ENCODE measurements at places on chromosomes 5 and 9.

DNA sequence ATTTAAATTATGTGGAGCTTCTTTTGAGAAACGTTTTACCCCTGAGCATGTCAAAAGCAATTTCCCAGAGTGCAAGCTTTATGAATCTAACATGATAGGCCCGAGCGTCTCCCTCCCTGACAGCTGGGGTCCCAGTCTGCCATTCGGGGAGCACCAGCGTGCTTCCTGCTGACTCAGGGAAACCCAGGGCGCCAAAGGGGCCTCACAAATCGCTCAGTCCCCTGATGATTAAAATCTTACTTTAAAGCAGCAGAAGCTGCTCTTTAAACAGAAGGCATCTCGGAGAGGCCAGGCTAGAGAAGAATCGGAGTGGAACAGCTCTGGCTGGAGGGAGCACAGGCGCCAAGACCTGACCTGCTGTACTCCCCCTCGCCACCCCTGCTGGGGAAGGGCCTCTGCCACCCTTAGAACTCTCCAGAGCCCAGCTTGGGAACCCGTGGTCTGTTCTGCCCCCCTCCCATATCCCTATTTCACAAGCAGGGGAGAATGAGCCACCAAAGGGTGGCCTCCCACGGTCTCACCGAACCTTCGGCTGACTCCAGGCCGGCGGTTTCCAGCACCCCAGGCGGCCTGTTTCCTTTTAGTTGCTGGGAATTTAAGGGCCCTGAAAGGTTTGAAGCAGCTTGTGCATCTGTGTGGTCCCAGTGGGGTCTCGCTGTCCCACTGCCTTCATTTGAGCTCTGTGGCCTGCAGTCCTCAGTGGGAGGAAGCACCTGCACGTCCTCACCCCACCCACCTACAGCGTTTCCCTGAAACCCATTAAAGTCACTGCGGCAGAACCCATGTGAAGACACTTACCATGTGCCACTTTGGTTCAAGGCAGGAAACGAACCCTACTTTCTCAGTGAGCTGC lies 147.6 kb downstream of the COL23A1 start:
- DNase-seq: no peak

DNA sequence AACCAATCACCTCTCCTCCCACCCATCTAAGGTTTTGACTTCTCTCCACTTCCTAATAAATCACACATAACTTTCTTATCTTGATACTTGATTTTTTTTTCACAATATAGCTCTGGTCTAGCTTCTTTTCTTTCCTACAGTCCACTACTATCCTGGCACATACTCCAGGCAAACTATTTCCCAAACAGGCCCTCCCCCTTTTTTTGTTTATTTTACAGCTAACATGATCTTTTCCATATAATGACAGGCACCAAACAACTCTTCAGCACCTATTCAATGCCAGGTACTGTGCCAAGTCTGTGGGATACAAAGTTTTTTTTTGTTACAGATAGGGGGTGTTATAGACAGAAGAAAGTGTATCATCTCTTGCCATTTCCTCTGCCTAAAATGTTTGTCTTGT lies 7.9 kb downstream of the TYRP1 start:
- DNase-seq: no peak

DNA sequence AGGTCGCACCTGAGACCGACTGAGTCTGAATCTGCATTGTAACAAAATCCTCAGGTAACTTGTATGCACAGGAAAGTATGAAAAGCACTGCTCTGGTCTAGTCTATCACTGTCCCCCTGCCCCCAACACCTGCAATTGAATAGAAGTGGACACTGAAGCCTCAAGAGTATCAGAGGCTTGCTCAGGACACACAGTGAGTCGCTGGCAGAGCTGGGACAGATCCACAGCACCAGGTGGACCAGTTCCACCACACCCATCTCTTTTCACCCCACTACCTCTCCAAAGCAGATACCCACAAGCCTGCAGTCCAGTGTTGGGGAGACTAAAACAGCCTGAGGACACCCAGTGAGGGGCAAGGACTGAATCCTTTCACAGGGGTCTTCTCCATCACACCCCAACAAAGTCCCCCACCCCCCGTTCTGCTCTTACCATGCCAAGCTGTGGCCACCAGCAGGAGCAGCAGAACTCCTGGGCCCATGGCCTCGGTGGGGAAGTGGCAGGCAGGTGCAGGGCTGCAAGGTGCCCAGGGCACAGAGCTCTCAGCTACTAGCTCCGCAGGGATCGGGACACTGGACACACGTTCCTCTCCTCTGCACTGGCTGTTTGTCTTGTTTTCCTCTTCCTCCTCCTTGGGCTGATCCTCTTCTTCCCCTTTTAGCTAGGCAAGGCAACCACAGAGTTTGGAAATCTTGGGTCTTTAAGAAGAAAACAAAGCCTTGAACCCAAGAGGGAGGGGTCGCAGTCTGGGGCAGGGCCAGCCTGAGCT lies at the start of gene CSF1R:
Gene CSF1R, minus strand, starts transcription at position 605 of the 766 bp plus-strand sequence. Its CDS starts 127 bp downstream, at position 478.
- DNase-seq: no peak

DNA sequence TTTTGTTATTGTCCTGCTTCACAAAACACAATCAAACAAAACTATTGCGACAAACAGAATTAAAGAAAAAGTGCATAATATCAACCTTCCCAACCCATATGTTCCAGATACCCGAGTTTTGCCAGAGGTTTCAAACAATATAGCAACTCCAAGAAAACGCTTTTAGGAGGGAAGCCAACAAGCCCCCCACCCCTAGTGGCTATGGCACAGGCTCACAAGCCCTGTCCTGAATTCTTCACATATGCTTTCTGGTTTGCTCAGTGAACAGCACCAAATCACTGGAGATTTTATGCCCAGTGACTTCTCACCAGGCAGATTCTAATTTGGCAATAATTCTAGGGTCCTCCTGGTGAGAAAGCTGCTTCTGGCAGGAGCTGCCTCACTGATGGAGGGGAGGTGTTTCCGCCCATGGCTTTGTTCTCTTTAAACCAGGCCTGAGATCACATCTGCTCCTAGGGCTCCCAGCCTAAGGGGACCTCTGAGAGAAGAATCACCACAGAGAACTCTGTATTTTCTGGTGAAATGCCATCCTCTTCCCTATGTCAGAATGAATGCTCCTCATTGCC lies 1982.4 kb downstream of the EFNA5 start:
- no peak for DNase-seq

GRCh38 chr5:39249564-39250274 lies 30.4 kb upstream of the FYB1 start:
- no peak for DNase-seq

DNA sequence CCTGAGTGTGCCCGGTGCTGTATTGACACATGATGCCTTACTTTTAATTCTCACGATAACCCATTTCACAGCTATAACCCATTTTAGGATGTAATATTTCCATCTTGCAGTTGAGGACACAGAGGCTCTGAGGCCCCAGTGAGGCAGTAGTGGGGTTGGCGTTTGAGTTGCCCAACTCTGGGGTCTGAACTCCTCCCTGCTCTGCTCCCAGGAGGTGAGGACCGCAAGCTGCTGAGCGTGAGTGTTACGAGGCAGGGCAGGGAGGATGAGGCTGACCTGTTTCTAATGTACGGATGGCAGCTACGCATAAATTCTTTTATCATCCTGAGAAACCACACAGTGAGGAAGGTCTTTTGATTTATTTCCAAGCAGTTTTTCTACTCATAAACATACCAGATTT lies 11.4 kb downstream of the LRRC8A start:
- DNase-seq: no peak

- no peak for DNase-seq
Observed at GRCh38 chr5:57537811-57538210, 55.2 kb upstream of the ACTBL2 start.

DNA sequence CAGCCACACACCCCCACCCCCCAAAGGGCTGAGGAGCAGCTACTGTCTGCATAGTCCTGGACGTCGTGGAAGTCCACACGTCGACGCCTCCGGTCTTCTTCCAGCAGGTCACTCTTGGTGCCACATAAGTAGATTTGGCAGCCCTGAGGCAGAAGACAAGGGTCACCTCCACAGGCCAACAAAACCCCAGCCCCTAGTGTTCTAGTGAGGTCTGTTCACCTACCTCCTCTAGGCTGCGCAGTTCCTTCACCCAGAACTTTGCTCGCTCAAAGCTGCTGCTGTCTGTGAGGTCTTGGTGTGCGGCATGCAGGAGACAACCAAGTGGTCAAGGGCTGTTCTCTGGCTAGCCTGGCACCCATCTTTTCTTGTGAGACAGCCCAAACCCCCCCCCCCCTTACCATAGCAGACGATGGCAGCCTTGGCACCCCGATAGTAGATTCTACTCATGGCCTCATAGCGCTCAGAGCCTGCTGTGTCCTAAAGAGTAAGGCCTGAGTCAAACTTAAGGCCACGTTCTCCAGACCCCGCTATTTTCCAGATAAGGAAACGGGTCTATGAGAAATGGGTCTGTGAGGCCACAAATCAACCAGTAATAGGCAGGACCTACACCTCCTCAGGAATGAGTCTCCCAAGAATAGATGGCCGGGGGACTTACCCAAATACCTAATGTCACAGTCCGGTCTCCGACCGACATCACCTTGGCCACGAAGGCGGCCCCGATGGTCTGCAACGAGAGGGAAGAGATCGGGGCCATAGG lies 987 bp downstream of the RAB24 start:
- DNase-seq: no peak

GRCh38 chr9:70534061-70534460 lies 119.6 kb upstream of the KLF9 start:
- no peak for DNase-seq

GRCh38 chr5:94888674-94889073 lies 270.2 kb downstream of the SLF1 start:
- DNase-seq: no peak

- no peak for DNase-seq
Observed at GRCh38 chr5:1111241-1111726, 579 bp downstream of the SLC12A7 start.

DNA sequence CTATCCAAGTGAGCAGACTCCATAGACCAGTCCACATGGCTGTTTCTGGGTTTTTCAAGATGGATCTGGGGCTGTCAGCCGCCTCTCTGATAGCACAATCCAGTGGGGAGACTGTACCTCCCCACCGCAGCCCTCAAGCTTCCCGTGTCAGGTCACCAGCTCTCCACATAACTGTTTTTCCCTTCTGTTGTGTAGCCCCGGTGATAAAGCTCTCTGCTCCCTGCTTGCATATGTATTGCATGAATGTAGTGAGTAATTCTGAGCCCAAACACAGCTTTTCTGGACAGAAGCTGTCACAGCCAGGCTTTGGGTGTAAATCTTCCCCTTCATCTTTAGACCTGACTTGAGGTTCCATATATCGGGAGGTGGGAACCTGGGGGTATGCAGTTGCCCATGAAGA lies 23.1 kb upstream of the CFAP157 start:
- no peak for DNase-seq

DNA sequence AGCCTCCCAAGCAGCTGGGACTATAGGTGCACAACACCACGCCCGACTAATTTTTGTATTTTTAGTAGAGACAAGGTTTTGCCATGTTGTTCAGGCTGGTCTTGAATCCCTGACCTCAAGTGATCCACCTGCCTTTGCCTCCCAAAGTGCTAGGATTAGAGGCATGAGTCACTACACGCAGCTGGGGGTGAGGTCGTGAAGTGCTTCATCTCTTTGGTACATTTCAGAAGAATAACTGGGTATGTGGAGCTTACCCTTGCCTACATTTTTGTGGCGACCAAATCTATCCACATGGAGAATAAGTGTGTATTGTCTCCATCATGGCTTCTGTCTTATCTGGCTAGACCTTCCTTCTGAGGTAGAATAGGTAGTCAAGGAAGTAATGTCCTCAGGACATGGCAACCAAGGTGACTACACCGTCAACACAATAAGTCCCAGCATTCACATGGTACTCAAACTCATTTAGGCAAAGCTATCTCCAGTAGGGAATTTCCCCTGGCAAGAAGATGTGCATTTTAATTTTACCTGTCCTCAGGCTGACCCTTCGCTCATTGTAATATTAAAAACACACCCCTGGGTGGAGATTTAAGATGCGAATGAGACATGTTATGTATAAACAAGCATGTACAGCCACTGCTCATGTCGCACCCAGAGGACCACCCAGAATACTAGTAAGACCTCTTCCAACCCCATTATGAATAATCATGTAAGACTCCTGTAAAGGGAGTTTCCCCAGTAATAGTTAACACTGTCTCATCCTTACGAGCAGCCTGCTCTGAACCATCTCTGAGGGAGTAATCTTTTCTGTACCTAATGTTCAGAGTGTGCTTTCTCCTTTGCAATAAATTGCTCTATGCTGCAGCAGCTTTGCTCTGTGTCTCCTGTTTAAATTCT lies 1173.2 kb downstream of the TAF11L14 start:
- no peak for DNase-seq

- DNase-seq: no peak
Observed at GRCh38 chr9:73199886-73200285, 48.2 kb downstream of the ANXA1 start.

DNA sequence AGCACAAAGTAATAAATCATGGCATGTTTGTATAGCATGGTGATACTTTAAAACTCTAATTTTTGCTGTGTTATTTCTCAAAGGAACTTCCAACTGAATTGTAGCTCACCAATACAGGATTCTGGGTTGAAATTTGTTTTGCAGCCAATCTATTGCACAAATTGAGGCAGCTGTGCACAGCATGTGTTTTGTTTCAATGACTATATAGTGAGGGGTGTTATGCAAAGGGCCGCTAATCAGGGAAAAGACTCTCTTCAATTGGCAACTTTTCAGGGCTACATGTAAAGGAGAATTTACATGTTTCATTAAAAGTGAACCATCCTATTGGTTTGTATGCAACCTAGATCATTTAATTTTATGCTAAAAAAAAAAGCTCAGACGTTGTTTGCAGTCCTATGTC lies 44.6 kb downstream of the PLPPR1 start:
- DNase-seq: no peak

- no peak for DNase-seq
Observed at GRCh38 chr5:135371622-135372232, 27.3 kb downstream of the MACROH2A1 start.

DNA sequence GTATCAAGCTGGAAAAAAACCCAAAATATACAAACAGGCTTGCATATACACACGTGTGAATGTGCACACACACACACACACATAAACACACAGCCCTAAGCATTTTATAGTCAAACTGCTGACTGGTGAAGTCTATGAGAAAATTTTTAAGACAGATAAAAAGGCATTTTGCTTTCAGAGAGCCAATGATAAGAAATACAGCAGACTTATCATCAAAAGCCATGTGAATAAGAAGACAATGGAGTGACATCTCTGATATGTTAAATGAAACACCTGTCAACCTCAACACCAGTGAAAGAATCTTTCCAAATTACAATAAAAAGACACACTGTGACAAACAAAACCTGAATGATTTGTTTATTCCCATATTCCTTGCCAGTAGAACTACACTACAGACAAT lies 233.3 kb downstream of the CDH9 start:
- no peak for DNase-seq

GRCh38 chr9:86722706-86723075 lies 224.6 kb downstream of the GAS1 start:
- no peak for DNase-seq

- no peak for DNase-seq
Observed at GRCh38 chr9:35656831-35657545, 831 bp downstream of the RMRP start.

GRCh38 chr9:5509573-5509972 lies 758 bp upstream of the PDCD1LG2 start:
- no peak for DNase-seq

GRCh38 chr5:44952376-44952775 lies 143.6 kb downstream of the MRPS30 start:
- no peak for DNase-seq

- DNase-seq: no peak
Observed at GRCh38 chr9:129832982-129833381, 2.1 kb downstream of the C9orf78 start.
